CD4-positive, CD25-positive, alpha-beta regulatory T cell (primary cell): ENCODE measurements at places on chromosomes 5 and 9.

GRCh38 chr9:15469406-15469805, 41.4 kb downstream of the PSIP1 start:
- DNase-seq = no peak

- no peak for DNase-seq
Observed at GRCh38 chr9:116806075-116806474, 119.0 kb downstream of the TRIM32 start.

GRCh38 chr9:83633676-83634075, 10.7 kb downstream of the IDNK start:
- no peak for DNase-seq

DNA sequence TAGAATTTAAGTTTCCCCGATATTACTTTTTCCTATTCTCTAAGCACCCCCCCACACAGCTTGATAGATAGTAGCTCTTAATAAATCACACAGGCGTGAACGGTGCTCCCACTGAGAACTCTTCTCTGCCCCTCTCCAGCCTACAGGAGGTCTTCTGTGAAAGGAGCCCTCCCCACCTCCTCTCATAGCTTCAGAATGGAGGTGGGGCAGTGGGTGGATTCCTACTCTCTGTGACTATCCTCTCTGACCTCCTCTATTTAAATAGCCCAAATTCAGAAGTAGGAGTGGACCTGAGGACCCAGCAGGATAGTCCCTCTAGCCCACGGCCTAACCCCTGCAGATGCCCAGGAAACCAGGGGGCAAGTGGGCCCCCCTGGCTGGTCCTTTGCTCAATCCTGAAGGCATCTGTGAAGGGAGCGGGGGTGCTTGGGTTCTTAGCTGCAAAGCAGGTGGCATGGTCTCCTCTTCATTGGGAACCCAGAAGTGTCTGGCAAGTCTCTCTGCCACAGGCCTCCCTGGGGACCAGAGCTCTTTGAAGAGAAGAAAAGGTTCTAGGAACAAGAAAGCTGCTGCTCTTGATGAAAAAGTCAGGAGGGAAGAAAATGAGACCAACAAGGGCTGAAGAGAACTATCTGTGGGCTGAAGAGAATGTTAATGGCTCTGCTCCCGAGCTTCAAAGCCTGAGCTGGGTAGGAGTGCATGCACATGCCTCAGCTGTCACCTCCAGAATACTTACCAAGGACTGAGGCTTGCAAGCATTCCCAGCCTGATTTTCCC, 21.1 kb upstream of the HSPA9 start:
- no peak for DNase-seq

DNA sequence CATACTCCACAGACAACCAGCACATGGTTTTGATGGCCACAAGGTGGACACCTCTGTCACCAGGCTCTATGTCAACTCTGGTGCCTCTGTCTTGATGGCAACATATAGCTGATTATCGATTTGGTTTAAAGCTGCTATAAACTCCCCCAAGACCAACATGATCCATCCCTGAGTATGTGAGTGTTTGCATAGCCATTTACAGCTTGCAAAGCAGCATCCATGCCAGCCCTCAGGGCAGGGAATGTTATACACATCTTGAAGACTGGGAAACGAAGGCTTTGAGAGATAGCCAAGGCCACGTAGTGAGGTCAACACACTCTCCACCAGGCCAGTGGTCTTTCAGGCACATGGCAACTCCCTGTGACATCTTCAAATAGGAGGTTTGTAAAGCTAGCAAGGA, 40.3 kb upstream of the BRINP1 start:
- no peak for DNase-seq

- no peak for DNase-seq
Observed at GRCh38 chr9:88537761-88538091, 2.7 kb downstream of the NXNL2 start.

- DNase-seq = no peak
Observed at GRCh38 chr5:129656952-129657351, 90.9 kb upstream of the MINAR2 start.

- DNase-seq = no peak
Observed at GRCh38 chr5:125833398-125833797, 589.8 kb upstream of the GRAMD2B start.

DNA sequence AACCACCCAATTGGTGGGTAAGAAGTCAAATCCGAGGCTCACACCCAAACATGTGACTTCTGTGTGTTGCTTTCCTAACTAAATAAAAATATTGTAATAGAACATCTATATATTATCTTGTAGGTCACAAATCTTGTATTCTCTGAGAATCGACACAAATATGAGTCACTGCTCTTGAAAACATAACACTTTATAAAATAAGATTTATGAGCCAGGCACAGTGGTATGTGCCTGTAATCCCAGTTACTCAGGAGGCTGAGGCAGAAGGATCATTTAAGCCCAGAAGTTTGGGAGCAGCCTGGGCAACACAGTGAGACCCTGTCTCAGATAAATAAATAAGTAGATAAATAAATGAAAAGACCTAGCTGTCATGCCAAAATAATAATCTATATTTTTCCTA, 624.1 kb downstream of the ANXA1 start:
- no peak for DNase-seq

DNA sequence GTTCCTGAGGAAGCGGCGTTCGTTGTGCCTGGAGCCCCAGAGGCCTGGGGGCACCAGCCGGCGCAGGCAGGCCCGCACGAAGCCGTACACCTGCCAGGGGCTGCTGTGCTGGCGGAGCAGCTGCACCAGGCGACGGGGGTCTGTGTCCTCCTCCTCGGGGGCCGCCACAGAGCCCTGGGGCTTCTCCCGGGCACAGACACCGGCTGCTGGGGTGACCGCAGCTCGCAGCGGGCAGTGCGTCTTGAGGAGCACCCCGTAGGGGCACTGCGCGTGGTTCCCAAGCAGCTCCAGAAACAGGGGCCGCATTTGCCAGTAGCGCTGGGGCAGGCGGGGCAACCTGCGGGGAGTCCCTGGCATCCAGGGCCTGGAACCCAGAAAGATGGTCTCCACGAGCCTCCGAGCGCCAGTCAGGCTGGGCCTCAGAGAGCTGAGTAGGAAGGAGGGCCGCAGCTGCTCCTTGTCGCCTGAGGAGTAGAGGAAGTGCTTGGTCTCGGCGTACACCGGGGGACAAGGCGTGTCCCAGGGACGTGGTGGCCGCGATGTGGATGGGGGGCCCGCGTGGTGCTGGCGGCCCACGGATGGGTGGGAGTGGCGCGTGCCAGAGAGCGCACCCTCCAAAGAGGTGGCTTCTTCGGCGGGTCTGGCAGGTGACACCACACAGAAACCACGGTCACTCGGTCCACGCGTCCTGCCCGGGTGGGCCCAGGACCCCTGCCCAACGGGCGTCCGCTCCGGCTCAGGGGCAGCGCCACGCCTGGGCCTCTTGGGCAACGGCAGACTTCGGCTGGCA, 1.3 kb downstream of the TERT start:
- DNase-seq = no peak

GRCh38 chr9:10268531-10269485, 344.0 kb downstream of the PTPRD start:
- DNase-seq = no peak

- peak; percentile 88 for DNase-seq
Observed at GRCh38 chr5:119287547-119288111, 68.2 kb upstream of the TNFAIP8 start.

DNA sequence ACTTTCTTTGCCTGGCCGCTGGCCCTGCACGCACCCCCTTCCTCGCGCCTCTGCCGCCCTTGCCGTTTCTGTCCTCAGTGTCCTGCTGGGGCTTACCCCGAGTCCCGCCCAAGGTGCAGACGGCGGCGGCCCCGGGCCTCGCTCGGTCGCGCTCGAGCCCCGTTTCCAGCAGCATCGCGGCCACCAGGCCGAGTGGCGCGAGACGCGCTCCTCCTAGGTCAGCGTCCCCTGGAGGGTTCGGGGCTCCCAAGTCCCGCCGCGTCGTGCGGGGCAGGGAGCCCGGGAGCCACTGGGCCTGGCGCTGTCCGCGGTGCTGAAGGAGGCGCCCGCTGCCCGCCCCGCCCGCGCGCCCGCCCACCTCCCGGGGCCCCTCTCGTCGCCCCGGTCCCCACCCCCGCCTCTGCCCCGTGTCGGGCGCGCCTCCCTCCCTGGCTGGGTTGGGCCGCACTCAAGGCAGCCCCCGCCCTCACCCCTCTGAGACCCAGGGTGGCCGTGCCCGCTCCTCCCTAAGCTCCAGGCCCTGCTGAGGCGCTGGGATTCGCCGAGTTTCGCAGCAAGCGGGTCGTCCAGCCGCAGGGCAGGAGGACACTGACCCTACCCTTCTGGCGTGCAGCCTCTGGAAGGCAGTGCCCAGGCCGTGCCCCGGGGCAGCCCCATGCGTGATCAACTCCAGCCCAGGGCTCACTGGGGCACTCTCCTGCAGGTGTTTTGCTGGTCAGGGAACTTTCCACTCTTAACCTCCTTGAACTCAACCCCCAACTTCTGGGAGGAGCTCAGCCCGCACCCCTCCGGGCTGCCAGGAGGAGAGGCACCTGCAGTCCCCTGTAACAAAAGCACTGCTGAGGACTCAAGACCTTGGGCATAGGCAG, at the start of gene LHX3:
Gene LHX3 (minus strand): TSS at position 291 of the 869 bp plus-strand sequence. CDS start 116 bp downstream, at position 175.
- no peak for DNase-seq

DNA sequence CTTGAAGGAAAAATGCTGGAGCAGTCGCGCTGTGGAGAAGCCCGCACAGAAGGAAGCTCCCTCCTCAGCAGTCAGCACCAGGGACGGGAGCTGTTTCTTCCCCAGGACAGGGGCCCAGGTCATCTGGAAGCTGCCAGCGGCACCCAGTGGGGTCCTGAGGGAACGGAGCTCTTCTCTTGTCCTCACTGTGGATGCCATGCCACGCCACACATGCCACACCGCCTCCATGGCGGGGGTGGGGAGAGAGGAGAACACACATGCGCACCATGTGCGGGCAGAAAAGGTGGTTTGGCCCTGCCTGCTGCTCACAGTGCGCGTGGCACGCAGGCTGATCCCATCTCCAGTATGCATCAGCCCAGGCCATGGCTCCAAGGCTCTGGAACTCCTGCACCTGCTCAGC, 41.7 kb upstream of the ZNF354B start:
- DNase-seq = no peak

DNA sequence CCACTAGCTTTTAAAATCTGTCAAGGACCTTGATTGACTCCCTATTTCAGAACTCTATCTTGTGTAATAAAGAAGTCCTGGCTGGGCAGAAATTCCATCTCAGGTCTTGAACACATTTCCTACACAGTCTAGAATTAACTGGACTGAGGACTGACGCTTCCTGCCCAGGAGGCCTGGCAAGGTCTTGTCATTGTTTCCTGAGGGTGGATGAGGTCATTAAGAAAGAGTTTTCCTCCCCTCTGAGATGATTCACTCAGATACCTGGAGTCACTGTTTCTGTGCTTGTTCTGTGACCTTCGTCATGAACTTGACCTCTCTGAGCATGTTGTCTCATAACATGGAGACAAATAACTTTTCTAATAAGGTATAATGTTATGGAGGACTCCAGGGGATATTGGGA, 10.0 kb downstream of the MTAP start:
- DNase-seq = no peak

GRCh38 chr9:35606138-35606504, 1.1 kb downstream of the TESK1 start:
- DNase-seq = no peak

GRCh38 chr9:121071756-121072421, 2.9 kb upstream of the CNTRL start:
- peak; percentile 55 for DNase-seq

DNA sequence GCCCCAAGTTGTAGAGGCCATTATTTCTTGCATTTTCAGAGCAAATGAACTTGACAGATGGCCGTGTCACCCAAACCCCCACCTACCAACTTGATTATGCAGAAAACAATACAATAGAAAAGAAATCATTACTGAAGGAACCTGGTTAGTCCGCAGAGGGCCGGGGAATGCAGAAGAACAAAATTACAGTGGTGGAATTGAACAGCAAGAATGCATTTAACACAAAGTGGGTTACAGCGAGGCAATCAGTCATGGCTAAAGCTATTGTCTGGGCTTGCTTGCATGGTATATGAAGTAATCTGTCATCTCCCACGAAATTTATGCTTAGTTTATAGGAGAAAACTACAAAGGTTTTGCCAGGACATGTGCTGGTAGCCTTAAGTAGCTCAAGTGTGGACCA, 238.3 kb upstream of the IRX1 start:
- DNase-seq = no peak

DNA sequence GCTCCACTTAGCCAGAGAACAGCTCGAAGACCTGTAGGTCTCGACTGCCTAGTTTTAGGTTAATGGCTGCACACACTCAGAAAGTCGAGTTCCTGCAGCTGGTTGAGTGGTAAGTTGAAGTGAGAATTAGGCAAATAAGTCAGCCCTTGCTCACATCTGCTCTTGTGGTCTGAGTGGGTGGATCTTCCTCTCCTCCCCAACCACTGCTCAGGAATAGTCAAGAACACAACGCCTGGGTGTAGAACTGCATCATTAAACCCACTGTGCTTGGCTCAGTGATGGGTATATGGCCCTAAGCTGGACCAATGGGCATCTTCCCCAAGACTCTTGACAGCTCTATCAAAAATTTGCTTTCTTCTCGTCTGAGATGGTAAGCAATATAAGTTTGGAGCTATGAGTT, 20.9 kb upstream of the ADAM19 start:
- DNase-seq = peak; percentile 78

DNA sequence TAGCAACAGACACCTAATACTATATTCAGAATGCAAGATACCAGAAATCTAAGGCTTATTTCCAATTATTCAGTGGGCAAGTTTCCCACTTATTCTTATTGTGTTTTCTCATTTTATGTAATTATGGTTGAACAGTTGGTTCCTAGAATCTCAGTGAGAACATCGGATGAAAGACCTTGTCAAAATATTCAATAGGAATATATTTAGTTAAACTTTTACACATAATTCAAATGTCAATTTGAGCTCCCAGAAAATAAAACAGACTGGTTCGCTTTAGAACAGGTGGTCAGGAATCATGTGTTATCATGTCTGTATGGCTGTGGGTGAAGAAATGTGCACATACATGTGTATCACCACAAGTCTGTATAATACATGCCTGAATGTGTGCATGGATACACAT, 447.8 kb downstream of the MED10 start:
- DNase-seq = no peak

GRCh38 chr5:56638768-56639238, 176.5 kb upstream of the MAP3K1 start:
- DNase-seq = no peak

GRCh38 chr5:54904425-54904824, 81.0 kb downstream of the ESM1 start:
- no peak for DNase-seq

DNA sequence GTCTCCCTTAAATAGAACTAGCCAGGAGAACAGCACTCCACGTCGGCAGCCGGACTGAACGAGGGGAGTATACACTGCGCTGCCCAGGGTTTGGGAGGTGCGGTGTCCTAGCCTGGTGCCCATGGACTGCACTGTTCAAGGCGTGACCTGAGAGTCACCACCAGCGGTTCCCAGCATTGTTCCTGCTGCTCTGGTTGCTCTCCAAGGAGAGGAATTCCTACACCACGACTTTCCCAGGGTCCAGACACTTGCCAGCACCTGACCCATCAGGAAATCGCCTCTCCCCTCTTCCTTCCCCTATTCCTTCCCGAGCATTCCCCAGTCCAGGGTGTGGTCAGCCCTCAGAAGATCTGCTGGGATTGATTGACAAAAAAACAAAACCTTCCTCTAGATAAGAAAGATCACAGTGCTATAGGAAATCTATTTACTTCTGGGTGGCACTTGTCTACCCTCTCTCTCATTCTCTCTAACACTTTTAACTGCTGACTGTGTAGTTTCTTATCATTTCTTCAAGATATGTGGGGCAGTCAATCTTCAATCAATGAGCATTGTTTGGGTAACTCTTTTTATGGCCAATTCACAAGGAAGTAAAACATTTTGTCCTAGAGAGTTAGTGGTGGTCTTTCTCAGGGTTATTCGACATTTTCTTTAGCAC, 297.8 kb upstream of the ACTBL2 start:
- DNase-seq = no peak
